ENCODE measurements at places on chromosomes 11 and 22.

- no peak for DNase-seq
These were observed 4.0 kb downstream of the RRP8 start for GRCh38 chr11:6599449-6599848.

DNA sequence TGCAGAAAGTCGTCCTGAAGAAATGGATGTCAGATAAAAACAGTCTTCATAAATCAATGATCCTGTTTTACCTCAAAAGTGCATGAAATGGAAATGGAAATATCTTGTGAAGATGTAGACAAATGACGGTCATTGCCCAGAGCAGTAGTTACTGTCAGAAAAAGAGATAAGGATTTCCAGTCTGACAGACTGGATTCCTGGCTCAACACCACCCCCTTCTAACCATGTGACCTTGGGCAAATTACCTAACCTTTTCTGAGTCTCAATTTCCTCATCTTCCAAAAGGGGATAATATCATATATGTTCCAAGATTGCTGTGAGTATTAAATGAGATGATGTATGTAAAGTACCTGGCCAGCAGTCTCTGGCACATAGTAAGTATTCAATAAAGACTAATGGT lies 32.9 kb upstream of the EHF start:
- DNase-seq: no peak

DNA sequence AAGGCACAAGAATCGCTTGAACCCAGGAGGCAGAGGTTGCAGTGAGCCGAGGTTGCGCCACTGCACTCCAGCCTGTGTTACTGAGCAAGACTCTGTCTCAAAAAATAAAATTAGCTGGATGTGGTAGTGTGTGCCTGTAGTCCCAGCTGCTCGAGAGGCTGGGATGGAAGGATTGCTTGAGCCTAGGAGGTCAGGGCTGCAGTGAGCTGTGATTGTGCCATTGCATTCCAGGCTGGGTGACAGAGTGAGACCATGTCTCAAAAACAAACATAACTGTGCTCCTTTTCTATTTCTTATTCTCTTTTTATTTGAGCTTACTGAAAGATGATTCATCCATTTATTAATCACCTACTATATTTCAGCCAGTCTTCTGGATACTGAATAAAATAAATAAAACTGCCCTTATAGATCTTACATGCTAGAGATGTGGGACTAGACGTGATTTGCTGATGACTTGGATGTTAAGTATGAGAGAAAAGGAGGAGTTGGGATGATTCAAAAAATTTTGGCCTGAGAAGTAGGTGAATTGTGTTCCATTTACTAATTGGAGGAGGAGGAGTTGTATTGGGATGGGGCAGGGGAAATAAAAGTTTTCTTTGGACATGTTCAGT lies 18.0 kb downstream of the PAAF1 start:
- DNase-seq: no peak

DNA sequence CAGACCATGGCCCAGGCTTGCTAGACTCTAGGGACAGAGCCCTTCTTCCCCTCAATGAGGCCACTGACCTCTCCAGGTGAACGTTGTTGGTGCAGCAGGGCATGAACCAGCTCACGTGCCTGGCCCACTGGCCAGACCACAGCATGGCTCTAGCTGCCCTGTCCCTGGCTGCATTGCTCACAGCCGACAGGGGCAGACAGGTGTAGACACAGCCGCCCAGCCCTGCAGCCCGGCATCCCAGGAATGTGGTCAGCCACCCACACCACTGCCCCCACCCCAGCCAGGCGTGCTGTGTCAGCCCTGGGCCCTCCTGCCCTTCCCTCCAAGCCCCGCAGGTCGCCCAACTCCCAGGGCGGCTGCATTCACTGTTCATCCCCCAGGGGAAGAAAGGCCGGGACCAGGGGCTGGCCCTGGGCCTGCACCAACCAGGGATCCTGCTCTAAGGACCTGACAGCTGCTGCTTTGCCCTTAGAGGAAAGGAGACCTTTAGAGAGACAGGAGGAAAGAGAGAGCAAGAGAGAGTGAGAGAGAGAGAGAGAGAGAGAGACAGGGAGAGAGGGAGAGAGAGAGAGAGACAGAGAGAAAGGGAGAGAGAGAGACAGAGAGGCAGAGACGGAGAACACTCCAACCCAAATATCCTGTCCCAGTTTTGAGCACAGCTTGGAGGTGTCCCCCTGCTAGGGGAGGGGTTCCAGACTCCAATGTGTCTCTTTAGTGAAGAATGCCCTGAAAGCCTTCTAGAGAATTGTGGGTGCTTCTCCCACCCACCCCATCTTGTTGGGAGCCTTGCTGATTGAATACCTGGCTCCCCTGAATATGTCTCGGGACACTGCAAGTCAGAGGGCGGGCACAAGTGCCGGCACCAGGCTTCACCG lies 44.2 kb upstream of the LINC01488 start:
- no peak for DNase-seq

DNA sequence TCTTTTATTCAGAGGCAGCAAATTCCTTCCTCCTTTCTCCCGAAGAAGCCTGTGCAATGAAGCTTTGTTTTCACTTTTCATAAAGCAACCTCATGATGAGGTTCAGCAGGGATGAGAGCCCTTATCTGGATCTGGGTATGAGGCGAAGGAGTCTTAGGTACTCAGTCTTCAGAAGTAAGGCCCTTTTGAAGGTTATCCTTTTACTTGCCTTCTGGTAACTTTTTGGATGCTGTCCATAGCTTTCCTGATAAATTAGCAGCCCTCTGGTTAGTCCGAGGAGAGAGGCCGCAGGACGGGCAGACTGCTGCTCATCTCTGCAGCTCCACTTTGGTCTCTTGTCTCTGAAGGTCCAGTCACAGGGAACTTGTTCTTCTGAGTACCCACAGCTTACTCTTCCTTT lies 1.1 kb downstream of the TRIM22 start:
- DNase-seq: no peak

DNA sequence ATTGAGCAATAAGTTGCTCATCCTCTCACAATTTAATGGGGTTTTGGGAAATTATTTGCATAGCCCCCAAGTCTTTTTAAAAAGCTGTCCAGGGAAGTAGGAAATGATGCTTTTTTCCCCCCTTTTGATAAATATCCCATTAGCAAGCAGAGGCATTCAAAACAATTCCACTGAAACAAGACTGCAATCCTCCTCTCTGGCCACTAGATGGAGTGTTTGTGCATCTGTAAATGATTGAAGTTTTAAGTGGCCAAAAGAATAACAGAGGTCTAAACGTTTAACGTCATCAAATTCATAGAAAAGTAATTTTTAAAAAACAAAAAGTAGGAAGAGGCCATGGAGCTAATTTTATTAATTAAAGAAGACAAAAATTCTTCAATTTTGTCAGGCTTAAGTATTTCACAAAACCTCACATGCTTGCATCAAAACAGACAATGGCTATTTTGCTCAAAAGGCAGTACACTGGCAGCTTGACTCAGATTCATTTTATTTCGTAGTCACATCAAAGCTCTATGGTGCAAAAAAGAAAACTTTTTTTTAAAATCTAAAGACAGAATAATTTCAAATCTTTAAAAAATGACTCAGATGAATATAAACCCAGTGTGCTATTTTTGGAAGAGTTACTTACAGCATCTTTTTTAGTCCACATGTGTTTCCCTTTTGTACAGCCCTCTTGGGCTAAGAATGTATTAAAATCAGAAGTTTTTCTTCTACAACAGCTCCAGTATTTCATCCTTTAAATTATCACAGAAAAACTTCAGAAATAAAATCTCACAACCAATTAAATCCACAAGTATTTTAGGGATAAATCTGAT lies 17.8 kb downstream of the CHORDC1 start:
- DNase-seq: peak; percentile 1

DNA sequence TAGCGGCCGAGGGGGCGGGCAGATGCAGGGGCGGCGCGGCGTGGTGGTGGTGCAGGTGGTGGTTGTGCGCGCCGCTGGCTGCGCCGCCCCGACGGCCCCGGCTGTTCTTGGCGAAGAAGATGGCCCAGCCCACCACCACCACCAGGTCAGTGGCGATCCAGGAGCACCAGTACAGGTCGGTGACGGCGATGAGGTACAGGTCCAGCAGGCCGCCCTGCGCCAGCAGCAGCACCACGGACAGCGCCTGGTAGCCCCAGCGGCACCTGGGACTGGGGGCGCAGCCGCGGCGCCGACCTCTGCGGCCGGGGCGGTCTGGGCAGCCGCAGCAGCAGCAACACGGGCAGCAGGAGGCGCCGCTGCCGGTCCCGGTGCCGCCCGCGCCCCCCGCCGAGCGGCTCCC lies 879 bp downstream of the TMEM121B start:
- DNase-seq: no peak

GRCh38 chr11:19889531-19889930 lies 176.9 kb downstream of the NAV2 start:
- DNase-seq: no peak

DNA sequence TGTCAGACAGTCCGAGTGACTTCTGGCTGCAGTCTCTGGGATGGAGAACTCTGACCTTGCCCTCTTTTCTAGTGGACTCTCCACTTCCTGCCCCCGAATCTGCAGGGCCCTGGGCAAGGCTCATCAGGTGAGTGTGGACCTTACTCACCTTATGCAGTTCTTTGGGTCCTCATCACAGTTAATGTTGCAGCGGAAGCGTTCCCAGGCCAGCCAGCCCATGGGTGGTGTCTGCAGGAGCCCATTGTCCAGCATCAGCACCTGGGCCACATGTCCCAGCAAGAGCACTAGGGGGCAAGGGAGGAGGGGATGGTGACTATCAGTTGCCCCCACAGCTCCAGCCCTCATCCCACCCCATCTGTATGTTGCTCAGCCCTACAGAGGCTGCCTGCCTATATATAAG lies 2.3 kb downstream of the NAGA start:
- no peak for DNase-seq

- DNase-seq: peak; percentile 85
These were observed 34.3 kb upstream of the CREB3L1 start for GRCh38 chr11:46242952-46243795.

- DNase-seq: no peak
These were observed 115.6 kb upstream of the ZBED5 start for GRCh38 chr11:10973416-10973815.

DNA sequence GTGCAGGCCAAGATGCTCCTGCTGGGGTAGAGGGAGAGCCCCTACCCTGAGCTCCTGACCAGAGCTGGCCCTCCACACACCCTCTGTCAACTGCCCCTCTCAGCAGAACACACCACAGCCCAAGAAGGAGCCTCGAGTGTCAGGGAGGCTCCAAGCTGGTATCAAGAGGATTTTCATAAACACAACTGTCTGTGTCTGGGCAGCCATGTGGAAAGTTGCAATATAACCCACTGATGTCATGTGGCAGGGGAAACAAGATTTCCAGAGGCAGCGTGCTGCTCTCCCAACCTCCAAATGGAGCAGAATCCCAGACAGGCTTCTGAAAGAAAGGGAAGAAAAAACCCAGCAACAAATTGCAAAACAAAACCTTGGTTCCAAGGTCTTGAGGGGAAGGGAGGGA lies 569.9 kb downstream of the BUD13 start:
- DNase-seq: no peak

DNA sequence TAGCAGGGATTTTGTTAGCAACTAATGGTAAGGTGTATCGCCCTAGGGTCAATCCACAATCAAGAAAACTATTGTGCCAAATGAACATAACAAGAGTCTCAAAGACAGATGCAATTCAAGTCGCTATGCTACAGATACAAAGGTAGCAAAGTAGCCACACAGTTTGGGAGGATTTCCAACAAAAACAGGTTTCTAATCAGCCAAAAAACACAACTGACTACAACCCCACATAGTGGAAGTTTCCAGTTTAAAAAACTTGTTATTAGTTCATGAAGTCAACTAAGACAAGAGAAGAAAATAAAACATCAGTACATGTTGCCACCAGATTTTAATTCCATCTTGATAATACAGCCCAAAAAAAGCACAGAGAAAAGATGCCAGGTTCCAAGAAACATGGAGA lies 38.0 kb downstream of the MYH9 start:
- DNase-seq: no peak

- DNase-seq: no peak
These were observed 72.2 kb downstream of the CDKN1C start for GRCh38 chr11:2813141-2813908.

DNA sequence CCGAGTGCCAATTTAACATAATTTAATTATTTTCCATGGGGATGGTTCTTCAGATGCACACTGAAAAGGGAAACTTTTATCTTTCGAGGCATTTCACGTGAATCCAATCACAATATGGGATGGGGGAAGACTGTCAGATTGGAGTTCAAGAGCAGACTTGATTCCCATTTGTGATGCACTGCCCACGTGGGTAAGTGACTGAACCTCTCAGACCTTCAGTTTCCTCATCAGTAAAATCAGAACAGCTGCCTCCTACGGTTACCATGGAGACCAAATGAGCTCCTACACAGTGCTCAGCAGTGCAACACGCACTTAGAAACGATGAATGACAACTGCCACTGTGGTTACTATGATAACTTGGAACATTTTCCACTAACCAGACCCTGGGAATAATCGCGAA lies 21.7 kb downstream of the KIAA0930 start:
- no peak for DNase-seq

DNA sequence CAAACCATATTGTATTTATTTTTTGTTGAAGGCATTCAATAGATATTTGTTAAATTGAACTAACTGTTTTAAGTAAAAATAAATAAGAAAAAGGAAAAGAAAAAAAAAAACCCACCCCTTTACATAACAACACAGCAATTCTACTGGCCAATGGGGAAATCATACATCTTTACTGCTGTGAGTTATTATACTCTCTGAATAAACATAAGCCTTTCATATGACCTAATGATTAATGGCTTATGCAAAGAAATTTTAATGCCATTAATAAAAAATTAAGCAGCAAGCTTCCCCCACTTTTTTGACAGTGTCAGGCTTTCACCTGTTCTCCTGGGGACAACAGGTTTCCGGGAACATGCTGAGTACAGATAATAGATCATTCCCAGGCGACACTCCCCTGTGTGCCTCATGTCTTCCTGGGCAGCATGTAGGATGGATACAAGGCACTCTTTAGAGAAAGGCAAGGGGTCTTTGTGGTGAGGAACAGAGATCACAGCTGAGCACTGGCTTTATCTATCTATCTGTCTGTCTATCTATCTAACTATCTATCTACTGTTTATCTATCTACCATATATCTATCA lies 676.0 kb downstream of the NTM start:
- DNase-seq: no peak

GRCh38 chr22:19036523-19037273 lies 85.5 kb downstream of the DGCR2 start:
- DNase-seq: no peak

DNA sequence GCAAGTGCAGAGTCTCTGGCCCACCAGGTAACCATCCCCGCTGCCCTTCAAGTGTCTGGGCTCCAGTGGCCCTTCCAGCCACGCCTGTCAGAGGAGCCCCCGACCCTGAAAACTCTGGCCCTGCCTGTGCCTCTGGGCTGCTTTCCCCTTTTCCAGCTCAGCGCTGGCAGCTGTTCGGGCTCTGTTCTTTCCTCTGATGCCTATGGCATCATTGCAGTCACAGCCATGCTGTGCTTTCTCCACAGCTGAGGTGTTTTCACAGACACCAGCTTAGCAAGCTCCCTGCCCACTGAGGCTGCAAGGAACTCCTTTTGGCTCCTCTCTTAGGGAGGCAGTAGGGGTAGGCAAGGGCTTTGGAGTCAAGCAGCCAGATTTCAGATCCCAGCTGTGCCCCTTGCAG lies 21.2 kb downstream of the P2RX3 start:
- DNase-seq: no peak

- peak; percentile 6 for DNase-seq
These were observed 32.5 kb downstream of the WT1 start for GRCh38 chr11:32402836-32403235.

All from NCI-H187 (cell line).